ENCODE measurements at places on chromosomes 12 and 14.

GRCh38 chr12:117718559-117718958, 250.2 kb downstream of the KSR2 start:
- DNase-seq, result no peak

DNA sequence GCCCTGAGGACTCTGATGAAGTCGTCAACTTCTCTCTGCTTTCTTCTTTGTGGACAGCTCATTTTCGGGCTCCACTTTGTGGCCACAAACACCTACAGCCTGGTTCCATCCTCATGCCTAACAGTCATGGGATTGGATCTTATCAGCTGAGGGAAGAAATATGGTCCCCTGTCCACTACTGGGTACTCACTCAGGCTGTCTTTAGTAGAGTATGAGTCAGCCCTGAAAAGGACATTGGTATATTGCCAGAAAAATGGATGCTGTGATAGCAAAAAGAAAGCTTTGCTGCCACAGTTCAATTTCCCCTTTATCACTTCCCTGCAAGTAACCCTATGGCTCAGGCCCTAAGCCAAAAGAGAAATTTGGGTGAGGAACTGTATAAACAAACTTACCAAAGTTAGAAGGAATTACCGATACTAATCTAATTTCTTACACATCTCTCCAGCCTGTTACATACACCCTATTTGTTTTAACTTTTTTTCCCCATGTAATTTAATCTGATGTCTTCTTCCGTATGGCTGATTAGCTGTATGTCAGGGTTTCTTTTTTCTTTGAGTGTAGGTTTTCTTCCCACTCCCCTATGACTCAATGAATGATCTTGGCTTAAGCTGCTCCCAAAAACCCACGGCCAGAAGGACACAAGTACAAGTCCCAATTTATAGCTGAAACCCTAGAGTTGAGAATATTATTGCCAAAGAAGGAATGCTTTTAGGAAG, 29.1 kb downstream of the MTHFD1 start:
- no peak for DNase-seq

DNA sequence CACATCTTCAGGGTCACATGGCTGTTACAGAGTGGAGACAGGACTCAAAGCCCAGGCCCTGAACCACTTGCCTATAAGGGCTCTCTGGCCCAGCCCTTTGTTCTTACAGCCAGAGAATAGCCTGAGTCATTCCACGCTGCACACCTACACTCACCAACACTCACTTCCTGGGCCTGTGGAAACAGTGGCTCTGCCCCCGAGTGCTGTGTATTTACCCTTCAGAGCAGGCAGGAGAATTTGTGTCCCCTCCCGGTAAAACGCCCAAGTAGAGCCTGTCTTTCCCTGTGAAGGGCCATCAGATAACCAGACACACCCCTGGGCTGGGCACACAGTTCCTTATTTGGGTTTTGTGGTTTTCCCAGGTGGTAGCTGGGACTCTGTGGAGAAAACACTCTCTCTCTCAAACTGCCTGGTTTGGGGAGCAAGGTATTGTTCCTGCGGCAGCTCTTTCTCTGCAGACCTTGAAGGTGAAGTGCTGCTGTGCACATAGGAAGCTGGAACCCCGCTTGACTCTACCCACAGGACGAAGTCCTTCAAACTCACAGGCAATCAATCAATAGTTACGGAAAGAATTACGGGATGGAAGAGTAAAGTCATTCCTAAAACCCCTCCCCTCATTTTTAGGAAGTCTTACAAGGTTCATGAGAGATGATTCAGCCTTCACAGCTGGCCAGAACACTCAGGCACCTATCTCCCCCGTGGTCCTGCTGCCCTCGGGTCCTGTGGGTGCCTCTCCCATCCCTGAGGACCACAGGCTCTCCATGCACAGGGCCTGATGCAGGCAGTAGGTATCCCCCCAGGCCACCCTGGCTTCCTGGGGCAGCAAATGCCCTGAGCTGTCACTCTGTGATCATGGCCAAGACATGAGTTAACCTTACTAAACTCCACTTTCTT, 20.3 kb downstream of the FIGNL2 start:
- DNase-seq, result peak; percentile 96

DNA sequence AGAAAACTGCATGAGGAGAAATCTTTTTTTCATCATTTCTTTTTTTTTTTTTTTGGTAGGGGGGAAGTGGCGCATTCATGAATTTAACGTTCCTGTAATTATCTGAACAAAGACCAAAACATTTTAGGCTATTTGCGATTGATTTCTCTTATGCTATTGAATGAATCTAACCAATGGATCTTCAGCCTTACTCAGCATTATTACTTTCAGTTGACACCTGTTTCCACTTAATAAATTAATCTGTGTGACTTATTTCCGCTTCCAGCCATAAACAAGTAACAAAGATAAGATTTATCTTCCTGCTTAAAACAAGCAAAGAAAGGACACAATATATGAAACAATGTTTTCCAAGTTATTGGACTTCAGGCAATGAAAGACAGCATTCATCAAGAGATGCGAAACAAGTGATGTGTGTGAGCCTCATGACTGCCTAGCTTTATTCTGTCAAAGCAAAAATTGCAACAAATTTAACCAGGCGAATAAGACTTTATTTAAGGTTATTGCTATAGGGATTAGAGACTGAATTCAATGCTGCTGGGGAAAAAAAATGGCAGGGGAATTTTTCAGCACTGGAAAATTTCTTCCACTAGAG, 1026.9 kb downstream of the LRFN5 start:
- DNase-seq, result no peak

- DNase-seq, result no peak
Measured at GRCh38 chr14:22556021-22556989, 32.7 kb downstream of the DAD1 start.

All from islet precursor cell (in vitro differentiated cells).